ENCODE measurements at places on chromosomes 11 and 22.
A peak's percentile ranks its signal among the peaks of the same experiment; 100 is the strongest.

- no peak for DNase-seq
Measured at GRCh38 chr11:117696540-117696939, 100.5 kb downstream of the DSCAML1 start.

DNA sequence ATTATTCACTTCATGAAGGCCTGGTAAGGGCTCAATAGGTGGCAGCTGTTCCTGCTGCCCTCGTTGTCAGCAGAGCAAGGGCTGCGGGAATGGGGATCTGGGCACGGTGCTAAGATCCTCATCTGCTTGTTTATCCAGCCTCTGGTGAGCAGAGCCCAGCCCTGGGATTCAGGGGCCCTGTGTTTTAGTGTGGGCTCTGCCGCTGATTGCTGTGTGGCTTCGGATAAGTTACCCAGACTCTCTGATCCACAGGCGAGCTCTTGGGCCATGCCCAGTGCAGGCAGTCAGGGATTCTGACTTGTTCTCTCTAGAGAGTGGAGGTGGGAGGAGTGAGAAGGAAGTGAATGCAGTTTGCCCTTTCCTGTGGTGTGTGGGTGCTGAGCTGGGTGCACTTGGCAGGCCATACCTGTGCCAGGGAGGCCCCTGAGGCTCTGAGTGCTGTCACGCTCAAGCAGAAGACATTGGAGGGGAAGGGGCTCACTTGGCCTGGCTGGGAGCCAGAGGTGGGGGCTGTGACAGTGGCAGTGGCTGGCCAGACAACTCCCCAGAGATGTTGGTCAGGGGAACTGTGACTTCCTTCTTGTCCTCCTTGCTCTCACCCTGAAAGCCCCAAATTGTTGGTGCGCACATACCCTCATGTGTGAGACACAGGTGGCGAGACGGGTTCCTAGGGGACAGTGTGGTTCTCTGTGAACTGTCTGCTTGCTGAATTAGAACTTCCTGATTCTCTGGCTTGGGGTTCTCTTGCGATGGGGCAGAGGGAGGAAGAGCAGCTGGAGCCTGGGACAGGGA lies 43.7 kb downstream of the CD82 start:
- DNase-seq, result no peak

- no peak for DNase-seq
Measured at GRCh38 chr11:1242289-1242688, 19.4 kb downstream of the MUC5B start.

DNA sequence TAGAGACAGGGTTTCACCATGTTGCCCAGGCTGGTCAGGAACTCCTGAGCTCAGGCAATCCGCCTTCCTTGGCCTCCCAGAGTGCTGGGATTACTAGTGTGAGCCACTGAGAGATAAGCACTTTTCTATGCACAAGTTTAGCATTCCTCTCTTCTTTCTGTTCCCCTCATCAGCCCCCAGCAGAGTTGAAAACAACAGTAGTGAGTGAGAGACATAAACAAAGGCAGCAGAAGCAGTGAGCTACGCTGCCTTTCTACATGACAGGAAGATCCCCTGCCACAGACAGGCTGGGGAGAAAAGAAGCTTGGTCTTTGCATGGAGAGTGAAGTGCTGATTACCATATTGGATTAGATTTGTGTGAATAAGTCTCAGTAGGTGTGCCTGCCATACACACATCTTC lies 392.0 kb upstream of the KIRREL3 start:
- DNase-seq, result no peak

DNA sequence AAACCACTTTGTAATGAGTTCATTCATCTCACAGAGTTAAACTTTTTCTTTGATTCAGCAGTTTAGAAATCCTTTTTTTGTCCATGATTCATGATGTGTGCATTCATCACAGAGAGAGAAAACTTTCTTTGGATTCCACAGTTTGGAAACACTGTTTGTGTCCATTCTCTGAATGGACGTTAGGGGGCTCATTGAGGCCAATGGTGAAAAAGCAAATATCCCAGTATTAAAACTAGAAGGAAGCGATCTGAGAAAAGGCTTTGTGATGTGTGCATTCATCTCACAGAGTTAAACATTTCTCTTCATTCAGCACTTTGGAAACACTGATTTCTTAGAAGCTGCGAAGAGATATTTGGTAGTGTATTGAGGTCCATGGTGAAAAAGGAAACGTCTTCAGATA lies 155.6 kb upstream of the TRIM48 start:
- no peak for DNase-seq

DNA sequence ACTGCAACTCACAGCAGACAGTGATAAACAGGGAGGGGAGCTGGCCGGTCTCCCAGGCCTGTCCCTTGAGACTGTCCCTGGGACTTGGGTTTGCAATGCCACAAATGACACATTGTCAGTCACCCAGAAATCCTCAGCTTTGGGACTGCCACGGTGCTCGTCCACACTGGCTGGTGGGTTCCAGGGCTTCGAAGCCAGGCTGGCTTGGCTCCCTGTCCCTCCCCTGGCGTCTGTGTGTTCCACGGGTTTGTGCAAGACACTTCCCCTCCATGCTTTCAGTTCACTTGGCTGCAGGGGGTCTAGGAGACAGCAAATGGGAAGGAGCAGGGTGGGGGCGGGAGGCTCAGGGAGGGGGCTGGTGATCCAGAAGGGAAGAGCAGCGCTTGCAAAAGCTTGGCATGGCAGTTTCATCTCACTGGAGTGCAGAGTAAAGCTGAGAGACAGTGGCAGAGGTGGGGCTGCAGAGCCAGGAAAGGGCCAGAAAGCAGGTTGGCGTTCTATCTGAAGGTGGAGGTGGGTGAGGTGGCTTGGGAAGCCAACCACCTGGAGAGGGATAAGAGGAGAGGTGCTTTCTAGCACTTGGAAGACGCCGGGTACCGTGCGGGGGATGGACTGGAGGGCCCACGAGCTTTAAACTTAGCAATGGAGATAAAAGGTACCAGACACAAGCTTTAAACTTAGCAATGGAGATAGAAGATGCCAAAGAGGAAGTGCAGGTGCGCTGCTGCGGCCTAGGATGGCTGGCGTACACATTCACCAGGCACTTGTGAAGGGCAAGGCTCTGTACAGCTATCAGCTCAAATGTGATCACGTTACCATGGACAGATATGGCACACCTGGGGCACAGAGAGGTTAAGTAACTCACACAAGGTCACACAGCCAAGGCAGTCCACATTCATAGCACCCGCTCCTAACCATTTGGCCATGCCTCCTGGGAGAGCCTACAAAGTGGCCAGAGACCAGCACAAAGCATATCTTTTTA lies 86.4 kb upstream of the SHISAL1 start:
- DNase-seq, result peak; percentile 47

DNA sequence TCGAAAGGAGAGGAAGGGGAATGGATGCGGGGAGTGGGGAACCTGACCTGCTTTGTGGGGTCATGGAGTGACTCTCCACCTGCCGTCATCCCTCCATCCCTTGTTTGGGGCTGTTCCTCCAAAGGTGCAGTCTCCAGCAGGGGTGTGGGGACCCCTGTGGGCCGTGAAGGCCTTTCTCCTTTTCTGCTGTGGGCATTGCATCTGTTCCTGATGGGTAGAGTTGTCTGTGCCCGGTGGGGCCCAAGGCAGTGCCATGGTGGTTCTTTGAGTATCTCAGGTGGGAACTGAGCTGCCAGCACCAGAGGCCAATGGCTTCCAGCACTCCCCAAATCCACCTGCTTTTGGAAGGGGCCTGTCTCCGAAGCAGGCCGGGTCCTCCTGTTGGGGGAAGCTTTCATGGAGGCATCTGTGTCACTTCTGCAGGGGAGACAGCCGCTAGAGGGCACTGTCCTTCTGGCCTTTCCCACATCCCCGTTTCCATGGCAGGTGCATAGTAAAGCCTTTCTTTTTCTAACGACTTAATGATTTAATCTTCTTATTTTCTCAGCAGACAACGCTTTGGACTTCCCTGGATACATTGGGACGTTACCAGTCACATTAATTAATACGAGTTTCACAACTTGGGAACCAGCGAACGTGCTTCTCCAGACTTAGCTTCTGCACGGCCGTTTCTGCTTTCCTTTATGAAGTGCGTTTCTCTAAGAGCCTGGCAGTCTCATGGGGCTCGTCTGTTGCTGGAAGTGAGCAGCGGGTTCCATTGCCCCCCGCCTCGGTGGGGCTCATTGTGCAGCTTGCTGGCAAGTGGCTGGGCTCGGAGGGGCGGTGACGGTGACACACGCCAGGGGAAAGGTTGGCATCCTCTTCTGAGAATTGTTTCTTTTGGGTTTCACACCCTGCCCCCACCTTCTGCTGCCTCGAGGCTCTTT lies 57.1 kb downstream of the PARVB start:
- DNase-seq, result peak; percentile 73

GRCh38 chr22:17912945-17913721 lies 111.2 kb downstream of the MICAL3 start:
- DNase-seq, result no peak

DNA sequence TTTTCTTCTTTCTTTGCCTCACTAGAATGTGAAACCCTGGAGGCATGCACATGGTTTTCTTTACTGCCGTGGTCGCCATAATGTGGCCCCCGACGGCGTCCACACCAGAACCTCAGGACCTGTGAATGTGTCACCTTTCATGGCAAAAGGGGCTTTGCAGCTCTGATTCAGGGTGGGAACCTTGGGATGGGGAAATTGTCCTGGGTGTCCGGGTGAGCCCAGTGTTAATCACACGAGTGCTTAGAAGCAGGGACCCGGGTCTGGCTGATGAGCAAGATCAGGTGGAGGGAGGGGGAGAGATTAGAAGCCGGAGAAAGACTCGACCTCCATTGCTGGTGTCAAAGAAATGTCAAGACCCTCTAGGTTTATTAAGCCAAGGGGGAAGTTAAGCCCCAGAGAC lies 74.7 kb upstream of the SHISAL1 start:
- DNase-seq, result no peak

GRCh38 chr22:30386608-30386959 lies 627 bp downstream of the RNF215 start:
- DNase-seq, result no peak

GRCh38 chr11:69707176-69707575 lies 3.4 kb upstream of the FGF19 start:
- no peak for DNase-seq

GRCh38 chr11:8640267-8640906 lies 42.1 kb downstream of the TRIM66 start:
- DNase-seq, result no peak

DNA sequence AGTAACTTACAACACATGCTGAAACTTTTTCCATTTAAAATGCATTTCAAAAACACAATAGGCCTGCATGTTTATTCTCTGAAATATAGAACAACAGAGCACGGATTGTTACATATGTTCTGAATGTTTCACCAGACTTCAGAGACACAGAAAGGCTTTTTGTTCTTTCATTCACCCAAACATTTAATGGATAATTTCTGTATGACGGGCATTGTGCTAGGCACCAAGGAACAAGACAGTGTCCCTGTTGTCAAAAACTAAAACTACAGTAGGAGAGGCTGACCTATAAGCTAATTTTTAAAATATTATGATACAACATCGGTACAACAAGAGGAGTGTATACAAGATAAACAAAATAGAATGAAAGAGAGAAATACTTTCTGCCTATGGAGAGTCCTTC lies 81.9 kb upstream of the TEAD1 start:
- no peak for DNase-seq

DNA sequence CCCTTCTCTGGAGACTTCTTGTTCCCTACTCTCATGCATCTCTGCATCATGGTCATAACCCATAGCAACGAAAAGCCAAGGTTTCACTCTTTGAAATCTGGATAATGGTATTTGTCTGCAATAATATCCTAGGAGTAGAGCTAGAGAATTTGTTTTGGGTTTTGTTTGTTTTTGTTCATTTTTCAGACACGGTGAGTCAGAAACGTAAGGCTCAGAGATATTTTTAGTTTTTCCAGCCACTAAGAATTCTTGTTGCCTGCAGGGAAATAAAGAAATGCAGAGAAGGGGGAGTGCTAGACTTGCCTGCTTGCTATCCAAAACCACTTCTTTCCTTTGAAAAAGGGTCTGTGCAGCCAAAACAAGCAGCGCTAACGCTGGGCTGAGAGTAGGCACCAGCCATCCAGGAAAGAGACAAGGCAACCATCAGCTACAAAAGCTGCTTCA lies 26.0 kb downstream of the POU2AF3 start:
- peak; percentile 32 for DNase-seq

- peak; percentile 88 for DNase-seq
Measured at GRCh38 chr11:33690290-33691065, 10.1 kb downstream of the C11orf91 start.

DNA sequence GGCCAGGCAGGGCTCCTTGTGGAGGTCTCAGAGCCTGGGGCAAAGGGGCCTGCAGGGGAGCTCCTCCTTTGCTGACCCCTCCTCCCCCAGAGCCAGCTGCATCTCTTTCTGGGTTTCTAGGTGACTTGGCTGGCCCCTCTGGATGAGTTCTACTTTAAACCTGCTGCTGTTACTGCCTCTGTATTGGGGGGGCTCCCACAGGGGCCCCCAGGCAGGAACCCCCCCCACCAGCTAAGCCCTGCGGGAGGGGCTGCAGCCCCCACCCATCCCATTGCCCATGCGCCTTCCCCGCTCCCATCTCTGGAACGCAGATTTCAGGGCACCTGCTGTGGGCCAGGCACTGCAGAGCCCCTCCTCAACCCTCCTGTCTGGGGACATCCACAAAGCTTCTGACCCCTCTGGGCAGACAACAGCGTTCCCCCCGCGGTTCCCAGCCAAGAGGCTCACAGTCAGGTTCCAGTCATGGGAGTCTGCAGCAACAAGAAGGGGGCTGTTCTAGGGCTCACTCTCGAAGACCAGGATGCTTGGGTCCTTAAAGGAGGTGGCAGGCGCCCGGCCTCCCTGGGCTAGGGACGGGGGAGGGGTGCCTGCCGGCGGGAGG lies 815 bp upstream of the PLCB3 start:
- DNase-seq, result no peak

DNA sequence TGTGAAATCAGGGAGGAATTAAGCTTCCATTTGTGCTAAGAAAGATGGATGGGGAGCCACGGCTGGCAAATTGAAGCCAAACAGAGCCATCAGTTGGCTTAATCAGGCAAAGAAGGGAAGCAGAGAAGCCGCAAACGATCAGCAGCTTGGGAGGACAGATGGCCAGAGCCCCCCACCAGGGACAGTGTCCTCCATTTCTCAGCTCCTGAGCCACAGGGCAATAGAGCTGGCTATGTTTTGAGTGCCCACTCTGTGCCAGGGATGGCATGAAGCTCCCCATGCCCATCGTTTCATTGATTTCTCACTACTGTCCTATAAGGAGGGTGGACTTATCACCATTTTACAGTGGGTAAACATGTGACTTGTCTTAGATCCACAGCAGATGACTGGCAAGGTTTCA lies 126.3 kb upstream of the ASPHD2 start:
- no peak for DNase-seq

DNA sequence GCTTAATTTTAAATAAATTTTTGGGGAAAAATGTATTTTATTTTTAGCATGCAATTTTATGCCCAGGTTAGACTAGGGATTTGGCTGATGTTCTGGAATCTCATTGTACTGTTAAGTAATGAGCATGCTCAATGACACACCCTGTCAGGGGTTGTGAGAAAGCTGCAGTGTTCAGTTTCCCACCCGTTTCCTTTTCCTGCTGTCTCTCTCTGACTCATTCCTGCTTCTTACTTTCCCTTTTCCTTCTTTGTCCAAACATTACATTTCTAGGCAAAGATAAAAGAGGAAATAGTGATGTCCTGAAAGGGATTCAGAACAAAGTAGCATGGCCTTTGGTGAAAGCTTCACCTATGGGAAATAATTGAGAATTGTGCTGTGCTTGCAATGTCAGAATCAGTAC lies 22.7 kb downstream of the OOSP3 start:
- no peak for DNase-seq

All from tibial artery (tissue), 4 donors.